ENCODE measurements at places on chromosomes 3 and 15.

DNA sequence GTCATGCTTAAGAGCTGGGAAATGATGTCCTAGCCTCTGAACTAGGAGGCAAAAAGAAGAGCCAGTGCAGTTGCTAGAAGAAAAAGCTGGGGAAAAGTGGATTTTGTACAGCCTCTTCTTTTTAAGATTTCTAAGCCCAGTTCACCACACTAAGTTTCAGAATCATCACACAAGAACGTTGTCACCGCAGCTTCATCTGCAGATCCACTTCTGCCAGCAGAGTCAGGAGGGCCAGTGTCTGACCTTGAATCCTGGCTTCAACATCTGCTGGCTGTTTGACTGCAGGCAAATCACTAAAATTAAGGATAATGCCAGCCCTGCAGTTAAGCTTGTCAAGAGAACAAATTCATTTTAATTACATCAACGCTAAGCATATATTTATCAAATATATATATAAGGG is 36.2 kb downstream of the HDC start:
- no peak for DNase-seq

GRCh38 chr3:41369838-41370237 is 170.5 kb downstream of the CTNNB1 start:
- no peak for DNase-seq

- DNase-seq: no peak
Measured at GRCh38 chr3:43534675-43535074, 87.1 kb downstream of the ANO10 start.

DNA sequence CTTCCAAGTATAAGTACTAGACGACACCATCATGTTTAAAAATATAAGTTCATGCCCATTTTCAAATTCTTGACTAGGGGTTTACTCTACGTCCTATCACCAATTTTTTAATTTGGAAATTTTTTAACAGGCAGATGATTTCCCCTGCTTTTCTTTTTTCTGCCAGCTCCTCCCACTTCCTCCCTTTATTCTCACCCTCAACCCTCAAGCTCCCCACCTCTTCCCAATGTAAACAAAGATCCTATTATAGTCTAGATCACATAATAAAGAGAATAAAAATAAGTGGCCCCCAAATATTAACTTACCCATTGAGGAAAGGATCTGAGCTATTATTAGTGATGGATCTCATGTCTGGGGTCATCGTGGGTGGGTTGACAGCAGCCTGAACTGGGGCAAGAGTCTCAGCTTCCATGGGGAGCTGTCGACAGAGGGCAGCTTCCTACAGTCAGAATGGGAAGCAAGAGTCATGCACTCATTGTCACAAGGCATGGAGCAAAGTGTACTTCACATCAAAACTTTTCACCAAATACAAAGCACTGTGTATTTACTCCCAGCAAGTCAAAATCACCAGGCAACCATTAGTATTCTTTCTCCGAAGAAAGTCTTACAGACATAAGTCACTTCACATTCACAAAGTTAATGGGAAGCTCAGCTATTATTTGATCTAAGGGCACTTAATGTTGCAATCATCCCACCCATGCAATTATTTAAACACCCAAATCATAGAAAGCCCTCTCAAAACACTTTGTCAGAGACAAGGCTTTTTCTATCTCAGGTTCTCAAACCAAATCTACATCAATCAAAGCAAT is 53.2 kb downstream of the TM4SF4 start:
- DNase-seq: no peak

- DNase-seq: no peak
Measured at GRCh38 chr3:15342246-15342645, 9.9 kb upstream of the SH3BP5 start.

- no peak for DNase-seq
Measured at GRCh38 chr3:152714507-152714906, 120.4 kb upstream of the P2RY1 start.

DNA sequence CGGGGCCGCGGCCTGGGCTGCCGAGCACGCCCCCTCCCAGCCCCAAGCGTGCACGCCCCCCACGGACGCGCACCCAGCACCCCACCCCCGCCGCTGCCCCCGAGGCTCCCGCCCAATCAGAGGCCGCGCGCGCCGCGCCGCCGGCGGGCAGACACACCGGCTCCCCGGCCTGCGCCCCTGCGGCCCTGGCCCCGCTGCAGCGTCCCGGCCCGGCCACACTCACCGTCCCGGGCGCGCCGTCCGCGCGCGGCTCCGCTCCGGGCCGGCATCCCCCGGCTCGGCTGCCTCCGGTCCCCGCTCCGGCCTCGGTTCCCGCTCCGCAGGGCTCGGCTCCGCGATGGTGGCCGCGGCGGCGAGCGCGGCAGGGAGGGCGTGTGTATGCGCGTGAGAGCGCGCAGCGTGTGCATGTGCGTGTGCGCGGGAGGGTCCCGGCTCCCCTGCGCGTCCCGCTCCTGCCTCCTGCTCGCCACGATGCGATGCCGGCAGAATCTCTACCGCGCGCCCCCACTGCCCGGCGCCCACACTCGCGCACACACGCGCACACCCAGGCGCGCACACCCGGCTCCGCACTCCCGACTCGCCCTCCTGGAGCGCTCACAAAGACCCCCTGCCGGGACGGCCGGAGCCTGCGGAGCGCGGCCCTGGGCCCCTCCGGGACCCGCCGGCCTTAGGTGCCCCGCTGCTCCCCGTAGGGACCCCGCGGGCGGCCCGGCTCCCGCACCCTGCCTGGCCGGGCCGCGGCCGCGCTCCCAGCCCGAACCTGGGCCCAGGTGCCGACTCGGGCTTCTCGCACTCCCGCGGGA is 186.5 kb upstream of the LINGO1 start:
- DNase-seq: no peak

Data from activated CD4-positive, alpha-beta T cell treated with anti-CD3 and anti-CD28 coated beads, Interleukin-2, amount 10 ng/mL, durations not matched to agents 7 days and 5 days (primary cell).